Ovary (tissue), 10 donors: ENCODE measurements at places on chromosomes 12 and 14.

- H3K4me1 ChIP-seq: no peaks in the 10 kb centered on the region
- no peak overlapping the region for H3K4me3 ChIP-seq
Measured at GRCh38 chr14:59081720-59082119, 106.7 kb upstream of the DAAM1 start.

GRCh38 chr14:103480595-103480994 lies 42.0 kb downstream of the CKB start:
- no peak overlapping the region for H3K27ac ChIP-seq
- no peak for DNase-seq
- no peak overlapping the region for H3K4me3 ChIP-seq
- H3K4me1 ChIP-seq: peaks cover 1% of the 10 kb centered on the region
- no peaks in the 10 kb centered on the region for H3K27me3 ChIP-seq

GRCh38 chr12:29762637-29763300 lies 21.0 kb downstream of the TMTC1 start:
- H3K36me3 ChIP-seq: no peaks in the 10 kb centered on the region
- no peak for DNase-seq
- no peaks in the 10 kb centered on the region for H3K4me1 ChIP-seq
- H3K27me3 ChIP-seq: no peaks in the 10 kb centered on the region

- no peak overlapping the region for H3K27ac ChIP-seq
- H3K27me3 ChIP-seq: no peaks in the 10 kb centered on the region
- no peaks in the 10 kb centered on the region for H3K4me1 ChIP-seq
- H3K36me3 ChIP-seq: no peaks in the 10 kb centered on the region
- no peak for DNase-seq
Measured at GRCh38 chr14:40599725-40600124, 1007.0 kb upstream of the LRFN5 start.

- H3K27me3 ChIP-seq: no peaks in the 10 kb centered on the region
- H3K36me3 ChIP-seq: no peaks in the 10 kb centered on the region
- no peak overlapping the region for H3K27ac ChIP-seq
- no peak overlapping the region for H3K4me3 ChIP-seq
- H3K4me1 ChIP-seq: peaks cover 2% of the 10 kb centered on the region
Measured at GRCh38 chr12:102562836-102563425, 82.6 kb upstream of the IGF1 start.

DNA sequence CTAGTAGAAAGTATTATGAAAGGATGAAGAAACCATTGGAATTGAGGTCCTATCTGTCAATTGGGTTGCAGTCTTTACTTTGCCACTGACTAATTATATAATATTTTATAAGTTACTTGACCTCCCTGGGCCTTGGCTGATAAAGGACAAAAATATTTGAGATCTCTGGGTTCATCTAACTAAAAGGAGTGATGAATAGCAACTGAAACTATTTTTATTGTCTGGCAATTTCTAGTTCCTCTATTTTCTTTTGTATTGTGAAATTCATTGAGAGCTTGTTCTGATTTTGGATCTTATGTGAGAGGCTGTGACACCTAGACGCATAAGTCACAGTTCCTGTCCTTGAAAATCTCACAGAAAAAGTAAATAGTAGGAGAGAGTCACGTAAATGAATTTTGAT lies 415.7 kb upstream of the ATP2B1 start:
- no peaks in the 10 kb centered on the region for H3K4me1 ChIP-seq
- no peak overlapping the region for H3K27ac ChIP-seq
- no peaks in the 10 kb centered on the region for H3K27me3 ChIP-seq
- H3K4me3 ChIP-seq: no peak overlapping the region
- DNase-seq: no peak

GRCh38 chr14:34465069-34465859 lies 3.2 kb upstream of the SPTSSA start:
- no peak overlapping the region for H3K27ac ChIP-seq
- DNase-seq: no peak
- H3K36me3 ChIP-seq: no peaks in the 10 kb centered on the region
- H3K4me3 ChIP-seq: no peak overlapping the region

GRCh38 chr12:12999271-12999958 lies 650 bp downstream of the HEBP1 start:
- peaks cover 9% of the 10 kb centered on the region for H3K4me1 ChIP-seq
- DNase-seq: peak; percentile 67
- no peaks in the 10 kb centered on the region for H3K27me3 ChIP-seq
- H3K4me3 ChIP-seq: peak overlapping the region; percentile 62

GRCh38 chr12:97461553-97461952 lies 1.1 kb upstream of the RMST start:
- no peak for DNase-seq
- no peak overlapping the region for H3K4me3 ChIP-seq
- H3K36me3 ChIP-seq: no peaks in the 10 kb centered on the region
- H3K27ac ChIP-seq: no peak overlapping the region
- no peaks in the 10 kb centered on the region for H3K27me3 ChIP-seq

GRCh38 chr14:49928015-49928414 lies 35.1 kb downstream of the ARF6 start:
- no peak overlapping the region for H3K4me3 ChIP-seq
- no peak for DNase-seq
- no peaks in the 10 kb centered on the region for H3K36me3 ChIP-seq
- no peak overlapping the region for H3K27ac ChIP-seq
- H3K4me1 ChIP-seq: no peaks in the 10 kb centered on the region

DNA sequence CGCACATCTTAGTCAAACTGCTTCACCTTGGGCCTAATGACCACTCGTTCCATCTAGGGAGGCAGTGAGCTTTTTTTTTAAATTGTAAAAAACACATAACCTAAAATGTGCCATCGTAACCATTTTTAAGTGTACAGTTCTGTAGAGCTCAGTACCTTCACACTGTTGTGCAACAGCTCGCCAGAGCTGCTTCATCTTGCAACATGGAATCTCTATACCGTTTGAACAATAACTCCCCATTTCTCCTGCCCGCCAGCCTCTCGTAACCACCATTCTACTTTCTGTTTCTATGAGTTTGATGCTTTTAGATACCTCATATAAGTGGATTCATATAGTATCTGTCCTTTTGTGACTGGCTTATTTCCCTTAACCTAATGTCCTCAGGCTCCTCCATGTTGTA lies 196.2 kb downstream of the CHST11 start:
- no peaks in the 10 kb centered on the region for H3K4me1 ChIP-seq
- no peak overlapping the region for H3K4me3 ChIP-seq
- no peak for DNase-seq
- H3K27ac ChIP-seq: no peak overlapping the region

DNA sequence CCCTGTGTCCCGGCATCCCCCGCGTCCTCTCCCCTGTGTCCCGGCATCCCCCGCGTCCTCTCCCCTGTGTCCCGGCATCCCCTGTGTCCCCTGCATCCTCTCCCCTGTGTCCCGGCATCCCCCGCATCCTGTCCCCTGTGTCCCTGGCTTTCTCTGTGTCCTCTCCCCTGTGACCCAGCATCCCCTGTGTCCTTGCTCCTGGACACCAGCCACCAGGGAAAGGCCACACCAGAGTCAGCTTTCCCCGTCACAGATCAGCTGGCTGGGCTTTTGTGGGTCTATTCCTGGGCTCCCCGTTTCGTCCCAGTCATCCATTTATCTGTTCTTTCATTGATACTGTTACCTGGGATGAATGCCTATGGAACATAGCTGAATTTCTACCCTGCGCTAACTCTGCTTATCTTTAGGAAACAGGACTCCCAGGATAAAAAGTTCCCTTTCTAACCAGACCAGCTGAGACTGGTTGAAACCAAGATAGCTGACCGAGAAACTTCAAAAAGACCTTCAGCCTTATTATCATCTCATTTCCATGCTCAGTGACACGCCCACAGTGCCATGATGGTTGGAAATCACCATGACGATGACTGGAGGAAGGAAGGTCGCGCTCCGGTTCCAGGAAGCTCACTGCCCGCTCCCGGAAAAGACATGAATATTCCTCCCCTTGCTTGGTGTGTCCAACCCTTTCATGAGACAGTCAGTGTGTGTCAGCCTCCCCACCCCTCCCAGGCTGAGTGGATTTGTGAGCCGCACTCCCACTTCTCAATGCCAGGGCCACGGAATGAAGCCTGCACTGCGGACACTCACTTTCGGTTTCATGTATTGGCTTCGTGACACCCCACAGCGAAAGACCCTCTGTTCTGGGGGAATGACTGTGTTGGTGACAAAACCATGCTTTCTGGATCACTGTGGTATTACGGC lies 276.4 kb upstream of the SFSWAP start:
- H3K4me1 ChIP-seq: no peaks in the 10 kb centered on the region
- no peak overlapping the region for H3K27ac ChIP-seq
- H3K36me3 ChIP-seq: no peaks in the 10 kb centered on the region
- no peaks in the 10 kb centered on the region for H3K27me3 ChIP-seq
- no peak for DNase-seq

DNA sequence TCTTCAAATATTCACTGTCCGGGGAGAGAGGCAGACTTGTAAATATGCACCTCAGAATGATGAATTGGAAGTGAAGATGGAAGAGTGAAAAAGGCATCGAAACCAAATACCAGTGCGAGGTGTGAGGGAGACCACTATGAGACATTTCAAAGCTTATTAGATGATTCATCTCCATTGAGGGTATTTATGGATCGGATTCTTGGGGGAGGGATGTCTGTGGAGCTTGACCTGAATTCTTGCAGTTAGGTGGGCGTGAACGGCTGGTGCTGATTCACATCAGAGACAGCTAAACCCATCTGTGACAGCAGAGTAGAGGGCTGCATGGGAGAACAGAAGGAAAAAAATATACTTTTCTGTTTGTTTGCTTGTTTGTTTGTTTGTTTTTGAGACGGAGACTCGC lies 677.2 kb downstream of the AACS start:
- DNase-seq: no peak
- H3K4me1 ChIP-seq: no peaks in the 10 kb centered on the region
- no peak overlapping the region for H3K27ac ChIP-seq
- H3K36me3 ChIP-seq: no peaks in the 10 kb centered on the region
- no peak overlapping the region for H3K4me3 ChIP-seq
- no peaks in the 10 kb centered on the region for H3K27me3 ChIP-seq

GRCh38 chr12:108972358-108972757 lies 48.5 kb downstream of the SVOP start:
- H3K27ac ChIP-seq: no peak overlapping the region
- no peaks in the 10 kb centered on the region for H3K36me3 ChIP-seq
- no peaks in the 10 kb centered on the region for H3K27me3 ChIP-seq
- no peak for DNase-seq

- DNase-seq: no peak
- no peaks in the 10 kb centered on the region for H3K27me3 ChIP-seq
- no peaks in the 10 kb centered on the region for H3K4me1 ChIP-seq
- H3K4me3 ChIP-seq: no peak overlapping the region
Measured at GRCh38 chr12:56046027-56046780, 4.5 kb downstream of the RPS26 start.

GRCh38 chr12:60173224-60174170 lies 577.7 kb downstream of the SLC16A7 start:
- H3K27me3 ChIP-seq: no peaks in the 10 kb centered on the region
- no peak overlapping the region for H3K27ac ChIP-seq
- no peak overlapping the region for H3K4me3 ChIP-seq
- no peaks in the 10 kb centered on the region for H3K36me3 ChIP-seq
- DNase-seq: no peak

GRCh38 chr14:82854131-82854530 lies 1320.5 kb upstream of the SEL1L start:
- no peaks in the 10 kb centered on the region for H3K36me3 ChIP-seq
- DNase-seq: no peak
- H3K4me3 ChIP-seq: no peak overlapping the region
